Activated CD4-positive, alpha-beta T cell treated with anti-CD3 and anti-CD28 coated beads, Interleukin-2, amount 50 U/mL, for 4 hours (primary cell): ENCODE measurements at places on chromosomes 1 and 21.
A peak's percentile ranks its signal among the peaks of the same experiment; 100 is the strongest.

- no peak for DNase-seq
These were observed 22.4 kb upstream of the EXO1 start for GRCh38 chr1:241825581-241825980.

DNA sequence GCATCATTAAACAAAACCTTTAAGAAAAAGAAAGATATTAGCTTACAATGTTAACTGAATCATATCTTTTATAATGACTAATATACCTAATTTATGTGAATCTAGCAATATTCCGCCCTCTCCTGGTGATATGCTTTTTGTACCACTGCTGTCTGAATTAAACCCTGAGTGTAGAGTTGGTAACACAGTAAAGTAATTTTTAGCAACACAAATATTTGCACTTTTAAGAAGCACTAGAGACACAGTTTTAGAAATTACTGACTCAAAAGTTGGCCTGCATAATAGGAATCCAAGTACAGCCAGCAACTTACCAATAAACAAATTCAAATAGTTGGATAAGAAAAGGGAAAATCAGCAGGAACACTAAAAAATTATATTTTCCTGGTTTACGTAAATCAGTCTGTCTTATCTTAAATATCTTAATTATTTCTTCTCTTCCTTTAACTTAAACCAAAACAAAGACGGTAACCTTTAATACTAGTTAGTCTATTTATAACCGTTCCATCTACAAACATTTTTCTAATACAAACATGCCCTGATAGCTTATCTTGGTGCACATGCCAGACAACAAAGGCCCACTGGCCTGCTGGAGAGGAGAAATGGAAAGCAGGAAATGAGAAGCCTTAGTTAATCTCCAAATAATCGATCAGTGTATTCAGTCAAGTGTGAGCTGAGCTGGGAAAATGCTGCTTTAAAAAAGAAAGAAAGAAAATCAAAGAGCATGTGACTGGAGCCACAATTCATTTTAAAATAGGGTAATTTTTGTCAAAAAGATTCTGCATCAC is 246.0 kb downstream of the RERE start:
- DNase-seq = no peak

DNA sequence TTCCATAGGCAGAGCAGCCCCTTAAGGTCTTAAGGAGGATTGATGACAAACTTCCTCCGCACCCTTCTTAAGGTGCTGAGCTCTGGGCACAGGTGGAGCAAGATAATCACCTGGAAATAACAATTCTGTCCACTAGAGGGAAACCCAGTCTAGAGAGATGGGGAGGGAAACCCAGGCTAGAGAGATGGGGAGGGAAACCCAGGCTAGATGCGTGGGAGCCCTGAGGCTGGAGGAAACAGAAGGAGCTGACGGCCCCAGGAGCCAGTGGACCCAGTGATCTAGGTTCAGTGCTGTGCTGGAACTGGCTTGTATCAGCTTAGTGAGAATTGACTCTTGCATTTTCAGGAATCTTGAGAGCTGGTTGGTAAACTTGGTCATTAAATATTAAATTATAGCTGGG is 17.8 kb upstream of the MYCL start:
- peak; percentile 37 for DNase-seq

- DNase-seq = no peak
These were observed 98.8 kb downstream of the SDCCAG8 start for GRCh38 chr1:243354511-243355153.

DNA sequence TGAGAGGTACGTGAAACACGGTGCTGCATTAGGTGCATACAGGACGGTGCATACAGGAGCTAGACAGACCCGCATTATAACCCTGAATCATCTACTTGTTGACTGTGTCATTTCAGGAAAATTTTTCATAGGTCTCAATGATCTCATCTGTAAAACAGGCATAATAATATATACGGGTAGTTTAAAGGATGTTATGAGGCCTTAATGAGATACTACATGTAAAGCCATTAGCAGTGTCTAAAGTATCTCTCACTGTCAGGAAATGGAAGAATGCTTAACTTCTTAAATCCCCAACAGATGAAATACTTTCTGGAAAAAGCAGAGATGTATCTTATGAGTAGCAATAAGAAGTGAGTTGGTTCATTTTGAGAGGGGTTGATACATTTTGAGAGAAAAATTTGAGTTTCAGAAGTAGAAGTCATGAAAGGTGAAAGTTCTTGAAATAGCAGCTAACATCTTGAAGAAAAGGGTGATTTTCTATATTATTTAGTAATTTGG is 669.6 kb downstream of the PTPRC start:
- no peak for DNase-seq

- DNase-seq = no peak
These were observed 4.8 kb upstream of the PCBP3 start for GRCh38 chr21:45638707-45639106.

- DNase-seq = peak; percentile 71
These were observed 5.4 kb upstream of the TNFRSF4 start for GRCh38 chr1:1219341-1219740.

DNA sequence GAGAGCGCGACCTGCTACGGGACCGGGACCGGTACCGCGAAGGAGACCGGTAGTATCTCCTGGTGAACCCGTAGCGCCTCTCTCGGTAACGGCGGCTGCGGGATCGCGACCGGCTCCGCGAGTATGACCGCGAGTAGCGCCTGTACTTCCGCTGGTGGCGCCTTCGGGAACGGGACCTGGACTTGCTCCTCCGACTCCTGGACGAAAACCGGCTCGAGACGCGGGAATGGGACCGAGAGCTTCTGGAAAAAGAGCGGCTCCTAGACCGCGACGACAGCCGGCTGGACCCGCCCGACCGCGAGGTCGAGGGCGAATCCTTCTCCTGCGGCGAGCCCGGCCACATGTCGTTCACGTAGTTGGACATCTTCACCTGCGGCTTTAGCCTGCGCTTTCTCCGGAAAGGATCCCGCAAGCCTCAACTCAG is 642 bp downstream of the RSRP1 start:
- DNase-seq = peak; percentile 19

- no peak for DNase-seq
These were observed 199.2 kb upstream of the ST6GALNAC5 start for GRCh38 chr1:76668046-76668445.

DNA sequence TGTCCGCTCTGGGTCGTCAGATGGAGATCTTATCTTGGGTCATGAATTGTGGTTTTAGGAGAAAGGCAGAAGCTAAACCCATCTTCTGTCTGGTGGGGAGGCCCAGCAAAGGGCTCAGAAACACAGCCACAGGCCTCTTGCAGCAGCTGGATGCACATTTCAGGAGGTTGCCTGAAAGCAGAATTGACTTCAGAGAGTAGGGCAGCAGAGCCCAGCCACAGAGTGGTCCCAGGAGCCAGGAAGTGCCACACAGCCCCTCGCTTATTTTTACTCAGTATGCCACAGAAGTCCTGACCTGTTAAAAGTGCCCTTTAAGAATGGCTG is 8.3 kb upstream of the RIPK4 start:
- no peak for DNase-seq

- no peak for DNase-seq
These were observed 56.2 kb downstream of the NTNG1 start for GRCh38 chr1:107196973-107197562.
